Right ventricle myocardium inferior (tissue), 1 donor: ENCODE measurements at places on chromosomes 7 and 10. TPM values are rescaled to one million over a fixed set of nuclear protein-coding genes. Genes with fewer than 3 reads are reported as not detected.

The CYP3A5 gene
- not detected for total RNA-seq

The ADARB2 gene
- total RNA-seq = 0.19 TPM

The SPDYE8 gene
- total RNA-seq = not detected

The PDK4 gene
- 431 TPM for total RNA-seq

The TET1 gene
- total RNA-seq = 3.1 TPM

The TRIM50 gene
- total RNA-seq = 0.32 TPM
